ENCODE measurements at places on chromosomes 1 and 21.

GRCh38 chr21:32367158-32367557 is 25.7 kb downstream of the URB1 start:
- no peak for DNase-seq

DNA sequence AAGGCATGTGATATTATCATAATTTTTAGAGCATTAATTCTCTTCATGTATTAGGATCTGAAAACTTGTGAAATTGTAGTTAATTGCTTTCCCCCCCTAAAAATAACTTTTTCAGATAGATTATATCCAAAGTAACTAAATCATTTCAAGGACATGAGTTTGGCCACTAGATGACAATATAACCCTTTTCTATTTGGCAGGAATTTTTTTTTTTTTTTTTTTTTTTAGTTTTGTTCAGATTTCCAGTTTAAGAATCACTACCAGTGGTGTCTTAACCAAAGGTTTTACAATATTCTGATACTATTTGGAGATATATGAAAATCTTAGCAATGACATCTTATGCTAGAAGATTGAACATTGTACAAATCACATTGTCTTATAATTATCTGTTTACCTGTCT is 370.8 kb downstream of the AMY1C start:
- no peak for DNase-seq

DNA sequence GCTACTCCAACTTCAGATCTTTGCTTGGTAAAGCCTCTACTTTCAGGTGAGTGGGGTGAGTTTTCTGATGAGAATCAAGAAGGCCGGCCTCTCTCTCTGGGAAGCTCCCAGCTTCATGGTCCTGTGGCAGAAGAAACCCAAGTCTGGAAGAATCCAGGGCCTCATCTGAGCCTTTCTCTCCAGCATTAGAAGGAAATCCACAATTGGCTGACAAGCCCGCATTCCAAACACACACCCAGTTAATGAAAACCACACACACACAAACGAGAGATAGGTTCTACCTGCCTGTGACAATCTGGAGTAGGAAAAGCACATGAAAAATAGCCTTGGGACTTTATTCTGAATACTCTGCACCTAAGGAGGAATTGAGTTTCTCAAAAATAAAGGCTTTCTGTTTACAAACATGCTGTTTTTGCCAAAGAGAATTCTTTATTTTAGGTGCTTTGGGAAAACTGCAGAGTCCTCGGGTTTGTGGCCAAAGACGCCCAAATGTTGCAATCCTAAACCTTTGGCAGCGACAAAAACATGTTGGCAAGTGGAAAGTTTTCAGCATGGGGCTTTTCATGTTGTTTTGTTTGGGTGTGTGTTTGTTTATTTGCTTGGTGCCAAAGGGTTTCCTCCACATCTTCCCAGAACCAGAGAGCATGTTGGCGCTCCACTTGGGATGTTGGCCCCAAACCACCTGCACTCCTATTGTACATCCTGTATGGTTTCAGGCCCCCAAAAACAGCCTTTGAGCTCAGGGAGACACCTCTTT is 216.2 kb downstream of the SETD4 start:
- DNase-seq: no peak

- DNase-seq: no peak
Measured at GRCh38 chr1:229278120-229278741, 7.3 kb downstream of the RAB4A start.

GRCh38 chr1:33247545-33247944 is 8.7 kb upstream of the ZNF362 start:
- no peak for DNase-seq

- no peak for DNase-seq
Measured at GRCh38 chr1:147478521-147478920, 62.8 kb upstream of the BCL9 start.

DNA sequence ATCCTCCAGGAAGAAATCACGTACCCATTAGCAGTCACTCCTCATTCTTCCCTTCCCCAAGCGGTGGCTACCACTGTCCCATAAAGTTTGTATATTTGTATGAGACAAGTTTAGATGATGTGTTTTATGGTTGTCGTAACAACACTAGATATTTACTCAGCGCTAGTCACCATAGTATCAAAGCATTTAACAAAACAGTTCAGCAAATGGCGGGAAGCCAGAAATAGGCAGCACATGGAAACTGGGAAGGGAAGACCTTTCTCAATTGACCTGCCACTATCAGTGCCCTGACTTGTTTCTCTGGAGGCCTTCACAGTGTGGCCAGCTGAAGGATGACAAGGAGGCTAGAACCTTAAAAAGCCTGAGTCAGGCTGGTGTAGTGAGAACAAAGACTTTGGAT is 31.1 kb downstream of the CNST start:
- no peak for DNase-seq

- DNase-seq: no peak
Measured at GRCh38 chr1:162385702-162386101, 4.2 kb downstream of the C1orf226 start.

GRCh38 chr1:56898005-56898373 is 43.4 kb downstream of the C8A start:
- DNase-seq: no peak

DNA sequence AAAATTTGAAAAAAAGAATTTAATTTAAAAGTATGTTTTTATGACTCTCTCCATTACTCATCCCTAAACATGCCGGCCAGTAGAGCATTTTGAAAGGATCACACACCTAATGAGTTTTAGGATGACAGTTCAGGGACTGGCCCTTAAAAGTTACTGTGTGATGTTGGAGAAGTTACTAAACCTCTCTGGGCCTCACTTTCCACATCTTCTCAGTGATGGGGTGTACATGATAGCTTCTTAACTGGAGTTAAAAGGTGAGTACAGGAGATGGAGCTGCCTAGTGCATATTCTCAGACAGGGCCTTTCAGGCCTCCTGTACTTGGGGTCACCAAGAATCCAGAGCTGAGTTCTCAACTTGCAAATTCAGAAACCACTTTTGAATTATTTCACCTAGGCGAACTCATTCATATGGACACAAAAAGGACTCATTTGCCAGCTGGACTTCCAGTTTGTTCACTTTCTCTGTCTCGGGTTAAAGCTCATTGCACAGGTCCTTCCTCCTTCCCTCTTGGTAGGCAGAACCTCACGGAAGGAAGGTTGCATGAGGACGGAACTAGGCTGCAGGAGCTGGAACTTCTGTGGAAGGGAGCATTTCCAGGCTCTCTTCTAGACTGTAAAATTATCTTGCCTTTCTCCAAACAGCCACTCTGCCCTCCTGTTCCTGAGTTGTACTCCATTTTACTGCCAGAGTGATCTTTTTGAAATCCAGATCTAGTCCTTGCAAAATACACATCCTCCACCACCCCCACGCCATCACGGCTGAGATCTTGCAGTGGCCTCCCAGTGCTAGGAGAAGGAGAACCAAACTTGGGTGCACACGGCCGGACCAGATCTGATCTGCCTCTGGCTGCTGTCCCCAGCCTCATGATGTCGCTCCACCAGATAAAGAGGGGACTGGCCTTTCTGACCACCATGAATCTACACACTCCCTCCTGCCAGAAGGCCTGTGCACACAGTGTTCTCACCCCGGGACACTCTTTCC is 4.3 kb upstream of the SLC30A1 start:
- DNase-seq: no peak

GRCh38 chr1:119984771-119985170 is 84.7 kb downstream of the NOTCH2 start:
- no peak for DNase-seq

- no peak for DNase-seq
Measured at GRCh38 chr1:89552471-89553081, 27.9 kb downstream of the LRRC8B start.

GRCh38 chr1:221722254-221723017 is 19.5 kb downstream of the DUSP10 start:
- no peak for DNase-seq

DNA sequence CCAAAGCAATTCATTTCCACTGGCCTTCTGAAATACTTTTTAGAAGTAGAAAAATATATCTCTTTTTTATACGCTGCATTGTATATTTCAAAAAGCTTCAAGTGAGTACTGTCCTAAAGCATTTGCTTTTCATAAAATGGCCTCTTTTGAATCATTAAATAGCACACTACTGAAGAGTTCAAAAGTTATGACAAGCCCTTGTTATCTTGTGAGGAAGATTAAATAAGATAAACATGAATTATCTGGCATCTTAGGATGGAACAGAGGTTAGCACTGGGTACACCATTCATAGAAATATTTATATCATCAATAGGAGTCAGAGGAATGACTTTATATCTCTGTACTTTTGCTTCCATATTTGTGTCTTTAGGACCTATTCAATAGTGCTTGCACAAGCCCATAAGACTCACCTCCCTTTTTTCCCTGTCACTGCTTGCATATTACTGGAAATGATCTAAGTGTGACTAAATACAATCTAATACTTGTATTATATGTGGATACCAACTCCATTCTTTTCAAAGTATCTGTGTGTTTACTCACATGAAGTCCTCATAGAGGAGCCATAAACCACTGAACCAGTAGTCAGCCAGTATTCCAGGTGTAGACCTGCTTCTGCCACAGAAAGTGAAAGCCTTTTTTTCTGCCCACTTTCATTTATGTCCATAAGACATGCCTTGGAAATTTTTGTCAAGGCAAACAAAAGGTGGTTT is 274.2 kb upstream of the C1orf105 start:
- no peak for DNase-seq

- no peak for DNase-seq
Measured at GRCh38 chr1:34684266-34684665, 70.6 kb upstream of the GJB5 start.

All from activated naive CD4-positive, alpha-beta T cell (primary cell).